ENCODE measurements at places on chromosomes 13 and 19. TPM values are rescaled to one million over a fixed set of nuclear protein-coding genes. Genes with fewer than 3 reads are reported as not detected.

- no peak for DNase-seq
These were observed 54.7 kb upstream of the F7 start for GRCh38 chr13:113050734-113051431.

GRCh38 chr13:45167611-45168554 is 33.0 kb downstream of the KCTD4 start:
- no peak for DNase-seq

DNA sequence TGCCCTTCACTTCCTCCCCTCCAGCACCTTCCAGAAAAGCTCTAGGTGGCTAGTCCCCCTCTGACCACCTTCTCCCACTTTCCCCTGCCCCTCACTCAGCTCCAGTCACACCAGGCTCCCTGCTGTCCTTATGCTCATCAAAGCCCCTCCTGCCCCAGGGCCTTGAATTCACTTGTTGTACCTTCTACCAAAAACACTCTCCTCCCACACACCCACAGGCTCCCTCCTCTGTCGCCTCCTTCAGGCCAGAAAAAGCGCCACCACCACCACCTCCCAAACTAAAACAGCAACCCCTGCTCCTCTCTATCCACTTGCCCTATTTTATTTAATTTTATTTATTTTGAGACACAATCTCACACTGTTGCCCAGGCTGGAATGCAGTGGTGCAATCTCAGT is 4.8 kb upstream of the CEACAM16 start:
- DNase-seq, result no peak

- no peak for DNase-seq
These were observed 148.0 kb downstream of the SIPA1L3 start for GRCh38 chr19:38055010-38055409.

The C13orf46 gene
- total RNA-seq, result not detected

GRCh38 chr13:28819046-28819730 is 951 bp upstream of the MTUS2 start:
- no peak for DNase-seq

The DAND5 gene
- total RNA-seq, result not detected

- no peak for DNase-seq
These were observed 393.5 kb downstream of the KLF12 start for GRCh38 chr13:73740666-73741065.

DNA sequence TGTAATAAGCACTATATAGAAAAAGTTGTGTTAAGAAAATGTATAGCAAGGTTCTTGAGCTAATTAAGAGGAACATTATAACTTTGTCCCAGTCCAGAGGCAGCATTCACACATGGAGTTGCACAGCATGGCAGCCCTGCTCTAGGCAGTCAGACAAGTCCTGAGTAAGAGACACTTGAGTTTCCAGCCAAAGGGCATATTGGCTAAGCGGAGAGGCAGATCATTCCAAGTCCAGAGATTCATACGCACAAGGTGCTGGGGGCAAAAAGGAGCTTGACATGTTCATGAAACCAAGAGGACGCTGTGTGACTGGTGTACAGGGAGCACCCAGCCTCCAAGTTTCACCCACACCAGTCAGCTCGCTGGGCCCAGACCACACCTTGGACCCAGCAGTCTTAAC is 232.6 kb upstream of the IPO5 start:
- no peak for DNase-seq

DNA sequence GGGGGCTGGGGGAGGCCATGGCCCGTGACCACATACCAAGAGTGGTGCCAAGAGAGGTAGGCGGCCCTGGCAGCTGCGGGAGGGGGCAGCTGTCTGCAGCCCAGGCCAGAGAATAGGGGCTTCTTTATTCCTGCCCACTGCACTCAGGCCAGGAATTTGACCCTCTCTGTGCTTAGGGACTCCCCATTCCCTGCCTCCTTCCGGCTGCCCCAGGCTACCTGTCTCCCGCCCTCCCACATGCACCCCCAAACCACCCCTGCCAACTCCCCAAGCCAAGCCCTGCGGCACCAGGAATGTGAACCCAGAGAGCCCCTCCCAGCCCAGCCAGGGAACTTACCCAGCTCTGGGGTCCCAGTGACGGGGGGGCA is 687 bp downstream of the PLEKHA4 start:
- no peak for DNase-seq

DNA sequence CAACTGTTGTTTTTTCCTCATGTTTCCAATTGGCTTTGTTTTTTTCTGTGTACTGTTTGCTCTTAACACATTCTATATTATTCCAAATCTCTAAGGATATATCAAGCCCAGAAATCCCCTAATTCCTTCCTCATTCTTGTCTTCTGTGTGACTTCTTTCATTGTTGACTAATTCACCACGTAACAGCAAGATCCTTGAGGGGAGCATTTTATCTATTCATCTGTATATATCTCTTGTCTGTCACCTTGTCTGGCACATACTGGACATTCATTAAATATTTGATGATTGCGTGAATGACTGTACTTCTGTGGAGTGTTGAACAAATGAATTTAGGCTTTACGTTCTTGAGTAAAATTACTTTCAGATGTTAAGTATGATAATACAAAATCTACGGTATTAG is 44.8 kb upstream of the OLFM4 start:
- DNase-seq, result no peak

GRCh38 chr19:8988204-8988603 is 22.0 kb downstream of the MUC16 start:
- DNase-seq, result no peak

The RDH8 gene
- total RNA-seq, result not detected

DNA sequence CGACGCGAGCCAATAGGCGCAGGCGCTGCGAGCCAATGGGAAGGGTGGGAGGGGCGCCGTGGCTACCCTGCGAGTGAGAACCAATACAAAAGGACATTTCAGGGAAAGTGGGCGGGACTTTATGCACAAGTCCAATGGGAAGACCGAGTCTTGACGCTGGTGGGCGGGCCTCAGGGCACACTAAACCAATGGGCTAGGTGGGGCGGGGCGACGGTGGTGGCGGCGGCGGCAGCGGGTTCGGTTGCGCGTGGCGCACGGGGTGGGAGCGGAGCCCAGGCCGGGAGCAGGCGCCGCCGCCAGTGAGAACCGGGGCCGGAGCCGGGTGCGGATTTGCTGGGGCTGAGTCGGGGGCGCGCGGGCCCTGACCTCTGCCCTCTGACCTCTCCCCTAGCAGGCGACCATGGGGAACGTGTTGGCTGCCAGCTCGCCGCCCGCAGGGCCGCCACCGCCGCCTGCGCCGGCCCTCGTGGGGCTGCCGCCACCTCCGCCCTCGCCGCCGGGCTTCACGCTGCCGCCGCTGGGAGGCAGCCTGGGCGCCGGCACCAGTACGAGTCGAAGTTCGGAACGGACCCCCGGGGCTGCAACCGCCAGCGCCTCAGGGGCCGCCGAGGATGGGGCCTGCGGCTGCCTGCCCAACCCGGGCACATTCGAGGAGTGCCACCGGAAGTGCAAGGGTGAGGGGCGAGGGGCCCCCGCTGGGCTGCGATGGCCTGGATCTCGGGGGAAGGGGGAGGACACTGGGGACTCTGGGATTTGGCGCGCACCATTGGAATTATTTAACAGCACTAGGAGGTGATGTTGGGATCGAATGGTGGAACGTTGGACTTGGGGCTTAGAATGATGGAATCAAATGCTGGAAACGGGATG is at the start of gene TOMM40:
TSS of gene TOMM40 (plus strand) at position 239 of the 867 bp plus-strand sequence. CDS start at position 401, 162 bp downstream.
- DNase-seq, result peak; percentile 100

The CLC gene
- not detected for total RNA-seq

The ZNF83 gene
- 19.8 TPM for total RNA-seq

The VSTM1 gene
- 1.3 TPM for total RNA-seq

The GIPR gene
- 0.05 TPM for total RNA-seq

The FXYD1 gene
- 18.7 TPM for total RNA-seq

GRCh38 chr13:28161370-28161769 is 23.0 kb downstream of the PAN3 start:
- DNase-seq, result no peak

- no peak for DNase-seq
These were observed 275.6 kb downstream of the DCLK1 start for GRCh38 chr13:35855531-35856019.

- DNase-seq, result no peak
These were observed 656 bp downstream of the PCCA start for GRCh38 chr13:100089465-100090032.

GRCh38 chr19:42114412-42114811 is 17.8 kb downstream of the POU2F2 start:
- DNase-seq, result no peak

GRCh38 chr13:63463782-63464610 is 2048.3 kb upstream of the PCDH20 start:
- DNase-seq, result no peak

GRCh38 chr13:57629391-57629804 is 2.1 kb upstream of the PCDH17 start:
- DNase-seq, result peak; percentile 33

DNA sequence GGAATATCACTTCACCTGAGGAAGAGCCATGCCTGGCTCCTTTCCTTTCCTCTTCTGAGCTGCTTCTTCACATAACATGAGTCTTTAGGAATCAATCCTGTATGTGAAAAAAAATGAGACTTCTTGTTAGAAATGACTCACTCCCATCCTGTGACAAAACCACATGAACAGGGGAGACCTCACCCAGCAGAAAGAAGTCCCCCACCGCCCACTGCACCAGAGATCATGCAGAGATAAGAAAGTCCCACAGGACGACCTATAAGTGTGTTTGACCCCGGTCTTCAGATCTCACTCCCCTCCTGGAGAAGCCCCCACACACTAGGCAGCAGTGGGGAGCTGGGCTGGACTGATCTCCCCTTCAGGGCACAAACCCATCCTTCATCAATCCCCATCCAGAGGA is 7.8 kb downstream of the ZNF600 start:
- no peak for DNase-seq

- peak; percentile 93 for DNase-seq
These were observed 9.3 kb downstream of the HOOK2 start for GRCh38 chr19:12766051-12766521.

DNA sequence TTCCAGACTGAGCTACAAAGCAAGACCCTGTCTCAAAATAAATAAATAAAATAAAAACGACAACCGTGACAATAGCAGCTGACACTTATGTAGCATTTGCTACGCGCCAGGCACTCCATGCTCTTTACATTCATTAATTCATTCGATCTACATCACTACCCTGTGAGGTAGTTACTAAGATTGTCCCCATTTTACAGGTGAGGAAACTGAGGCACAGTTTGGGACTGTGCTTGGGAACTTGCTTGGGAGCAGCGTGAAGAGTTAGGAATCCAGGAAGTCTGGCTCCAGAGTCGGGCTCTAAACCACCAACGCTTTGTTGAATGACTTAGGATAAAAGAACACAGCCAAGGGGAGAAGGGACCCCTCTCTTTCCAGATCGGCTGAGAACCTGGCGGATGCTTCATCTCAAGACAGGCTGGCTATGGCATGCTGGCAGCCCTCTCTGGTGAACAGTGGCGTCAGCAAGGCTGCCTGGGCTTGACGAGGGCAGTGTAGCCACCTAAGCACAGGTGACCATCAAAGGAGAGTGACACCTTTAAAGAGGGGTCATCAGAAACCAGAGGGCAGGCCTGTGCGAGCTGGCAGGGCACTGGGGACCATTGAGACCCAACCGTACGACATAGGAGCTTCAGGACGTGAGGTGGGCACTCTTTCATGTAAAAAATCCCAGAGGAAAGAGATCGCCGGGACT is 591 bp downstream of the DOHH start:
- DNase-seq, result no peak

GRCh38 chr13:41897126-41897525 is 63.8 kb downstream of the VWA8 start:
- no peak for DNase-seq

GRCh38 chr13:40508127-40508526 is 158.3 kb downstream of the FOXO1 start:
- no peak for DNase-seq

- no peak for DNase-seq
These were observed 1418.4 kb downstream of the UQCRFS1 start for GRCh38 chr19:27794494-27795042.

The DOCK6 gene
- 4.9 TPM for total RNA-seq

DNA sequence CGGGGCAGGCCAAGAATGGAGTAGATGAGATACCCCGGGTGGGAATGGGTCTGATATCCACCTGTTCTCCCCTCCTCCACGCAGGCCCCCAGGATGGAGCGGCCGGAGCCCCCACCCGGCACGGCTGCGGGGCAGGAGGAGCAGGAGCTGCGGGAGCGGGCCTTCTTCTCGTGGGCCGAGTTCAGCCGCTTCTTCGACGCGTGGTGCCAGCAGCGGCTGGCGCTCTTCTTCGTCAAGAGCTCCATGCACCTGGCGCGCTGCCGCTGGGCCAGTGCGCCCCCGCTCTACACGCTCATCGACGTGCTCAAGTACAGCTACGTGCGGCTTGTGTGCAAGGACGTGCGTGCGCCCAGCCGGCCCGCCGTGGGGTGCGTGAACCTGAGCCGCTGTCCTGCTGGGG is 1.2 kb downstream of the ZSWIM9 start:
- DNase-seq, result no peak

DNA sequence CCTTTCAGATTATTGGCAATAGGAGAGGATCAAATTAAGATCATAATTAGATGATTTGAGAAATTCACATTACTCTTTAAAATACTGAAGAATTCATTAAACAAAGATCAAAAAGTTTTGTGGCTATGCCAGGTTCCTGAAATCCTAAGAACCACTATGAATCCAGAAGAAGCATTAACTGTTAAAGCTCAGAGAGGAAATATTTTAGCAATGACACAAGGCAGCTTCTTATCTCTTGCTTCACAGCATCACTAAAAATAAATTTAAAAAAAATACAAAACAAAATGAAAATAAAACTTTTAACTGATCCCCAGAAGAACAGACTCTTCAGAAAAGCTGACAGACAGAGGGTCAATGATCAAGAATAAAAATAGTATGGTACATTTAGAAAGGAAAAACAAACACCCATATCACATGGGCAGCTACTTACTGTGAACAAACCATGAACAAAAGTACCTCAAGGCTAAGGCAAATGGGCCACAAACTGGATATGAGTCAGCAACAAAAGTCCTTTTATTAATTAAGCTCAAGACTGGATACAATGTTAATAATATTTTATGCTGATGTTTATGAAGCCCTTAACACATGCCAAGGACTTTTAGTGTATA is 19.6 kb downstream of the RNF6 start:
- DNase-seq, result no peak

DNA sequence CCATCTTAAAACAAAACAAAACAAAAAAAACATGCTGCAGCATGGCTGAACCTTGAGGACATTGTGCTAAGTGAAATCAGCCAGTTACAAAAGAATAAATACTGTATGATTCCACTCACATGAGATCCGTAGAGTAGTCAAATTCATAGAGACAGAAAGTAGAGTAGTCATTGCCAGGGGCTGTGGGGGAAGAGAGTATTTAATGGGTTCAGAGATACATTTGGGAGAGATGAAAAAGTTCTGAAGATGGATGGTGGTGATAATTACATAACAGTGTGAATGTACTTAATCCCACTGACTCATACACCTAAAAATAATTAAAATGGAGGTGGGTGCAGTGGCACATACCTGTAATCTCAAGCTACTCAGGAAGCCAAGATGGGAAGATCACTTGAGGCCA is 72.0 kb upstream of the C1QTNF9 start:
- no peak for DNase-seq

The LMTK3 gene
- not detected for total RNA-seq

Data from liver (tissue), 10 donors.